ENCODE measurements at places on chromosomes 6 and 20.

DNA sequence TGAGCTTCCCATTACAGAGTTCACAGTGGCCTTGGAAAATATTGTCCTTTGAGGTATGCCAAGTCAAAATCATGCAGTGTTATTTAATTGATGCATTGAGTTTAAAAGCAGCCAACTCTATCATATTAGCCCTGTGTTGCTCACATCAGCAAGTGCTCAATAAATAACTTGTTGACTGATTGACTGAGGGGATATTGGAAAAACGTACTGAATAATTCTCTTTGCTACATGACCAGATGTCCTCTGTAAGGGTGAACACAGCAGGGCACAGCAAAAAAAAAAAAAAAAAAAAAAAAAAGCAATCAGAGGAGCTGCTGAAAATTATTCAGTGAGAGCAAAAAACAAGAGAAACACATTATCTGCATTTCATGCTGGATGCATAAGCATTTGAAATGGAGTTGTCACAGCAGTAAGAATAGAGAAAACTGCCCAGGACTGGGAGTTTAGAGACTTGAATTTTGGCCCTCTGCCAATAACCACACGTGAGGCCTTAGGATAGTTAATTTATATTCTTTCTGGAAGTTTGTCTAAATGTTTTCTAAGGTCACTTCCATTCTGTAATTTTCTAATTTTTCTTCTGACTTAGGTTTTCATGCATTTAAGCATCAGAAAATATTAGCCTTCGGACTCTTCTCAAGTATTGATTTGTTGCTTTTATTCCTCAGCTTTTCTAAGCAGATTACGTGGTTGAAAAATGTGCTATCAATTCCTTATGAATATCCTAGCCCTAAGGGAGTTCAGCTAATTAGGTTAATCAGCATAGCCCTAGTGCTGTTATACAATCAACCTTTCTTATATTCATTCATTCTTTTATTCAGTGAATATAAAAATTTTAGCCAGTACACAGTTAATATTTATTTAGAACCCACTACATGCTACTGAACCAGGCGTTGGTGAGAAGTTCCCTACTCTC is 246.8 kb upstream of the STXBP5 start:
- no peak for DNase-seq

DNA sequence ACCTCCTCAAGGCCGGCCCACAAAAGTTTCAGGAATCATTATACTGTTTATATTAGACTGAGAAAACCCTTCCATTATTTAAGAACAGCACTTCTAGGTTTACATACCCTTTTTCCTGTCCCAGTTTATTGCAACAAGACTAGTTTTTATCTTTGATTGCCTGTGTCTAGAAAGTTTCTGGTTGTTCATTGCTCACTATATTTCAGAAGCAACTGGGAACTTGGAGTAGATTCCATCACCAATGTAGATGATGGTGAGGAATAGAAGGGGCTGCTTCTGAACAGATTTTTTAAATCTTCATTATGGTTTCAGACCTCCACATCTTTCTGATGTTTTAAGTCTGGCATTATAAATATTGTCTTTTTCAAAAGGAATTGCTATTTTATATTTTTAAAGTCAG is 93.0 kb downstream of the BCAS1 start:
- DNase-seq = no peak

- DNase-seq = peak; percentile 94
Observed at GRCh38 chr6:110876170-110876773, 1.7 kb downstream of the AMD1 start.

DNA sequence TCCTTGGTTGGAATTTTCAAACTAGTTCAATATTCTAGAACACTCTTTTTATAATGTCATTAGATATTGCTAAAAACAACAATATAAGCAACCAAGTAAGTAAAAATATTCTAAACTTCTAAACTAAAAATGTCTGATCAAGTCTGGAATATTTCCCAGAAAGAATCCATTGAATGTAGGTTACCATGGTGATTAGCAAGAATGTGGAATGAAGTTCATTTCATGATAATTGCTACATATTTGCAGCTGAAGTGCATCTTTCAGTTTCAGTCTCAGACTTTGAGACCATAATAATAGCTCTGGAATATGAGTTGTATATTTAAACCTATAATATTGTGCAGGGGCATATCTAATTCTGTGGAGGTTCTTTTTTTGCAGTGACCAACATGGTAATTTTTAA is 61.0 kb upstream of the NKAIN2 start:
- peak; percentile 13 for DNase-seq

DNA sequence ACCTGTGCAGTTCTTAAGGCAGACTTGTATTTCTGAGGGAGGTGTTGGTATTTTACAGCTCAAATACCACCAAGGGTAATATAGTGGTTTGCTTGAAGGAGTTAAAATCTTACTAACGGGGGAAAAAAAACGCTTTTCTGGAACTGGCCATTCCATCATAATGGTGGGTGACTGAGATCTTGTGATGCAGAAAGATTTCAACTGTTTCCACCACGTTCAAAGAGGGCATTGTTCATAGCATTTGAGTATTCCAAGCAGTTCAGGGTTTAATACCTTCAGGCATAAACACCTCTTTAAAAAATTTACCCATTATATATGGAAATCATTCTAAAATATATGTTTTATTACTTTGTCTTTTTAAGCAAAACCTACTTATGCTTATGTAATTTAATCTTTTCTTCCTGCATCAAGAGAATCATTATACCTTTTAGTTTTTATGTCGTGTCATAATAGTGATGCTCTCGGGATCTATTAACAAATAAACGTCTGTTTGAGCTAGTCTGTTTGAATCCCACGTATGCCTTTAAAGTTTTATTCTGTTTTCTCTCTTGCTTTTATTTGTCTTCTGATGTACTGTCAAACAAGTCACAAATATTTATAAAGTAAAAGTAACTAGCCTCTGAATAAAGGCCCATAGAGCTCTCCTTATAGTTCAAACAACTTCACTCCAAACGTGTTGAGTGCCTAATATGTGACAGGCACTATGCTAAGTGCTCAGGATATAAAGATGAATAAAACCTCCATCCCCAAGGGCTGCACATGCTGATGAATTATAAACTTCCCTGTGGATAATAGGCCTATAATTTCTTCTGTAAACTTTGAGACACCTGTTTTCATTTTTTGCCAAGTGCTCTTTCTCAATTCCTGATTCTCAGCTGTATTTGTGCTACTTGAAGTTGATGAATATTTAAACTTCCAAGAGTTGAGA is 298.8 kb upstream of the FERMT1 start:
- DNase-seq = no peak

GRCh38 chr6:30682143-30683117 is 4.0 kb downstream of the PPP1R18 start:
- peak; percentile 97 for DNase-seq

DNA sequence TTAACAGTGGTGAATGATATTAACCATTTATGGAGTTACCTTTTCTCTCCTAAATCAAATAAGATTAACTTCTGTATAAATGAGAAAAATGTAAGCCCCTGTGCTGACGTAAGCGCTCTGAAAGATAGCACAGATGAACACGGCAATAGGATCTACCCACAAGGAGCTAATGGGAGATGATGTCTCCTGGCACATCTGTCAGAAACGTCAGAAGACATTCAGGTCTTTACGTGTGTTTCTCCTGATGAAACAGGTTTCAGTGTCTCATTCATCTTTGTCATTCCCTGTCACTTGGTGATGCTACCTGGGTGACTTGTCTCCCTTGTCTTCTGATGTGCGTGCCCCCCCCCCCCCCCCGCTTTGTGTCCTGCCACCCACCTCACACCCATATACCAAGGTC is 189.7 kb downstream of the DTNBP1 start:
- DNase-seq = no peak

DNA sequence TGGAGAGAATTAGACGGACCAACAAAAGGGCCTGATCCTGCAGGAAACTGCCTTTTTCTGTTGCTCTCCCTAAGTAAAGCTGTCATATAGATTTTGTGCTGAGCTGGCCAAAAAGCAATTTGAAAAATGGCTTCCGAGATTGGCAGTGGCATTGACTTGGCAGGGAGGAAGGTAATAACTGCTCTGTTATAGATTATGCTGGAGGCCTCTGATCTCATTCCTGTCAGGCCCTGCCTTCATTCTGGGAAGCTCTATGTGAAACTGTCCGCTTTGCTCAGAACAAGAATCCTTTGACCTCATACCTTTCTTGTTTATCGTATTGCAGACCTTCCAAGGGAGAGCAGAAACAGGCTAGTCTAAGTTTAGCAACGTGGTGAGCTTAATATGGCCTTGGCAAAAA is 234.4 kb downstream of the PHACTR1 start:
- no peak for DNase-seq

DNA sequence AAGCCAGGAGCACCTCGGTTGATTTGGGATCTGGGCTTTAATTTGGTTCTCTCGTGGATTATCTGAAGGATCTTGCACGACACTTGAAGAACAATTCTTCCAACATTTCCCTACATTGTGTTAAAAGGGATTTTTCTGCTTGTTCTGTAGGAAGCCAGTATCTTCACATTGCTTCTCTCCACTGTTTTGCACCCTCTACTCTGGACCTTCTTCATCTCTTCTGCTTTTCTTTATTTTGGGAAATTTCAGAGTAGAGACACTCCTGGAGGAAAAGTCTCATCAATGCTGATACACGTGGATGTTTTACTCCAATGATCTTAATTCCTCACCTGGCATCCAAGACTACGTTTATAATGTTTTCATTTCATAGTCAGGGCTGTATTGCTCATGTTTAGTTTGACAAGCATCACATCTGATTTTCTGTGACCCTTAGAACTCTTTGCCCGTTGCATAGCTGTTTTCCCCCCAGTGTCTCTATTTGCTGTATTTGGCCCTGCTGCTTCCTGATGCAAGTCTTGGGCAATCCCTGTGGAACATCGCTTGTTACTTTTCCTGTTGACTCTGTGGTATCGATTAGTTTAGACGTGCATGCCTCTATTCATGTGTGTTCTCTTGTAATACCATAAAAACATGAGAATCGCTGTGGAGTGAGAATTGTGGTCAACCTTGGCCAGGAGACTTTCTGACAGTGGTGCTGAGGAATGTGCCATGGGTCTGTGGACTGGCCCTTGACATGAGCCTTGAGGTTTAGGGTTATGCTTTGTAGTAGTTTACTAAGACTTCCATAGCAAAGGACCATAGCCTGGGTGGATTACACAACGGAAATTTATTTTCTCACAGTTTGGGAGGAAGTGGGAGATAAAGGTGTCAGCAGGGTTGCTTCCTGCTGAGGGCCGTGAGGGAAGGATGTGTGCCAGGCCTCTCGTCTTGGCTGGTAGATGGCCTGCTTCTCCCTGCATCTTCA is 12.5 kb downstream of the PLCB1 start:
- DNase-seq = peak; percentile 92

GRCh38 chr6:14625173-14625895 is 507.8 kb downstream of the CD83 start:
- DNase-seq = no peak

DNA sequence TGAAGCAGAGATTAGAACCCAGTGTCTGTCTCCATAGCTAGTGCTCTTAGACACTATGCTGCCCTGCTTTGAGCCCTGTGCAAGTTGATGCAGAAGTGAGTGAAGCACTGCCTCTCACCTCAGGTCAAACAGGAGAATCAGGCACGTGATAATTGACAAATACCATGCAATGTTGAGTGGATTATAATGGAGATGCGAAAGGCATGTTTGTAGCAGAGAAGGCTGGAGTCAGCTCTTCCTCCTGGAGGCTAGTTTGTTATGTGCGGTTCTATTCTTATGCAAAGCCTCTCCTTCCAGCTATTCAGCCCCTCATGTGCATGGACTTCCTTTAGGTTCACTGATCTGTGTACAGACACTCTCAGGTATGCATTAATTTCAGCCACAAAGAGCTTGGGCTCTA is 108.5 kb downstream of the MANEA start:
- no peak for DNase-seq
